HEK293T (cell line): ENCODE measurements at places on chromosomes 12 and 14.
A peak's percentile ranks its signal among the peaks of the same experiment; 100 is the strongest.

DNA sequence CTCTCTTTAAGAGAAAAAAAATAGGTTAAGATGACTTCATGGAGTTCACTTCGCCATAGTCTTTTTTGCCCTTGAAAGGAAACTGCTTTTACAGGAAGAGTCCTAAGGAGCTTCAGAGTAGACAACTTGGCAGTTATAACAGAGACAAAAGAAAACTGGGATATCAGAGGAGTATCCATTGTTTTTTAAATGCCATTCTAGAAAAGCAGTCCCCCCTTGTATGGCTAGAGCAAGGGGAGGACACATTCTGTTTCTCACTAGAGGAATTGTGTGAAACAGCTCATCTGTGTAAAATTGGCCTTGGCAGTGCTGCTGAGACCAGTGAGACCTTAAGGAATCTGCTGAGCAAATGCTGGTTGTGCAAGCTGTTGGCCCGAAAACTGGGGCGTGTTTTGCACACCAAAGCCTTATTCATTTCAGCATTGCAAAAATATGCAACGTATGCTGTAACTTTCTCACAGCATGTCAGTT is 128.0 kb downstream of the GPR135 start:
- no peak for DNase-seq

GRCh38 chr12:99259040-99259934 is 388.3 kb upstream of the GARIN6 start:
- no peak for DNase-seq

DNA sequence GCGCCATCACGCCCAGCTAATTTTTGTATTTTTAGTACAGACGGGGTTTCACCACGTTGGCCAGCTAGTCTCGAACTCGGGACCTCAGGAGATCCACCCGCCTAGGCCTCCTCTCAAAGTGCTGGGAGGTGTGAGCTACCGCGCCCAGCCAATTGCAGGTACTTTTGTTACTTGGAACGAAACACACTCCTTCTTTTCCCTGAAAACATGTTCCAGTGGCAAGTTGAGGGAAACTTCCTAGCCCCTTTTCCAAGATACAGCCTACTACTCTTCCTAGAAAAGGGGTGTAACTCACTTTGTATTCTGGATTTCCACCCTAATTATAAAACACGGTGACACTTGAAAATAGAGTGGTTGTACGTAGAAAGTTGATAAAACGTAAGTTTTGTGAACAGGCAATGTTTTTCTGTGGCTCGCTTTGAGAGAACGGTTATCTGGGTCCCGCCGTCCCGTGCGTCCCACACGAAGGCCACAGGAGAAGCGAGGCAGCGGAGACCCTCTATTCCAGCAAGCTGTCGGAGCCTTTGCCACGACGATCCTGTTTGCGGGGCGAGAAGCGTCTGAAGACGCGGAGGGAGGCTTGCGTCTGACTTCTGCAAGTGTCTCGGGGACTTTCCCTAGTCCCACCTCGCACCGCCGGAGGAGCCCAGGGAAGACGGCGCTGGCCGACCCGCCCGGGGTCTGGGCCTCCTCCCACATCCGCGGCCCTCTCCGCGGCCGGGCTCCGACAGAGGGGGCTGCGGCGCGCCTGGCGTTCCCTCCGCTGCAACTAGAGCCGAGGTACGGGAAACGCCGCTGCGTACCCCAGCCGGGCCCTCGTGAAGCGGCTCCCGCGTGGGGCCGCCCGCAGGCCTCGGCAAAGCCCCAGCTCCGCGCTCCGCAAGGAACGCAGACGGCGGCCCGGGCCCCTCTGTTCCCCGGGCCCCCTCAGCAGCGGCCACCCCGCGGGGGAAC is 745 bp downstream of the CDCA4 start:
- peak; percentile 35 for DNase-seq

- DNase-seq: no peak
Observed at GRCh38 chr12:69619050-69619449, 8.3 kb upstream of the LRRC10 start.

DNA sequence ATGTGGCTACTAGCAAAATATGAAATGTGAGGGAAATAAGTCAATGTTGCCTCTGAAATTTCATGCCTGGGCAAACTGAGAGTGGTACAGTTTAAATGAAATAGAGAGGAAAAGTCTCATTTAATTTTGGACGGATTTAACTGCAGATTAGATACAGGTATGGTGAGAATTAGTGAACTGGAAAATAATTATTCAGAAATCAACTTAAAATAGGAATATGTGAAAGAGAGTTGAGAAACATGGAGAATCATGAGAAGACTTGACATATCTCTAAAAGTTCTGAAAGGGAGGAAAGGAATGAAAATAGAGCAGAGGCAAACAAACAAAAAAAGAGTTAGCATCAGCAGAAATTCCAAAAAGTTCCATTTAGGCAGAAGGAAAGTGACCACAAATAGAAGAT is 33.5 kb upstream of the BMAL2 start:
- no peak for DNase-seq
